Renal cortex interstitium (tissue), 15 donors: ENCODE measurements at places on chromosomes 6 and 20.

DNA sequence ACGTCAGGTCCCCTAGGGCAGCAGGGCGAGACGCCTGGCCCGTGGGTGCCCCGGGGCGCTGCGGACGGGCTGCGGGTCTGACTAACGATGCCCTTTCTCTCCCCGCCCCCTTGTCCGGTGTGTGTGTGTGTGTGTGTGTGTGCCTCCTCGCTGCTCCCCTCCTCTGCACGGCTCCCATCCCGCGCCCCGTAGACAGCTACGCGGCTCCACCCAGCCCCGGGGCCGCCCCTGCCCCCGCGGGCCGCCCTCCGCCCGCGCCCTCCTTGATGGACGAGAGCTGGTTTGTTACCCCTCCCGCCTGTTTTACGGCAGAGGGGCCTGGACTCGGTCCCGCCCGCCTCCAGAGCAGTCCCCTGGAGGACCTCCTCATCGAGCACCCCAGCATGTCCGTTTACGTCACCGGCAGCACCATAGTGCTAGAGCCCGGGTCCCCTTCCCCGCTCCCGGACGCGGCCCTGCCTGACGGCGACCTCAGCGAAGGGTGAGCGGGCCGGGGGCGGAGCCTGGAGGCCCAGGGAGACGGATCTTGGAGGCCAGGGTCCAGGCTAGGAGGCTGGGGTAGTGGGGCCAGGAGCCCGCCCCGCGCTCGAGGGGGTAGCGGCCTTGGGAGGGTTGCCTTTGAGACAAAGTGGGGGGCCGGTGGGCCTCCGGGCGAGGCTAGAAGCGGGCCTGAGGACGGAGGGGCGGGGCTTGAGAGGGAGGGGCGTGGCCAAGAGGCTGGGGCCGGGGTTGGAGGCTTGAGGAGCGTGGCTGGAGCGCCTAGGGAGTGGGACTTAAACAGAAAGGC, 5.1 kb downstream of the TP53INP2 start:
- peak; percentile 62 for DNase-seq

- DNase-seq, result peak; percentile 50
Measured at GRCh38 chr6:27176523-27177484, 70.7 kb upstream of the PRSS16 start.

DNA sequence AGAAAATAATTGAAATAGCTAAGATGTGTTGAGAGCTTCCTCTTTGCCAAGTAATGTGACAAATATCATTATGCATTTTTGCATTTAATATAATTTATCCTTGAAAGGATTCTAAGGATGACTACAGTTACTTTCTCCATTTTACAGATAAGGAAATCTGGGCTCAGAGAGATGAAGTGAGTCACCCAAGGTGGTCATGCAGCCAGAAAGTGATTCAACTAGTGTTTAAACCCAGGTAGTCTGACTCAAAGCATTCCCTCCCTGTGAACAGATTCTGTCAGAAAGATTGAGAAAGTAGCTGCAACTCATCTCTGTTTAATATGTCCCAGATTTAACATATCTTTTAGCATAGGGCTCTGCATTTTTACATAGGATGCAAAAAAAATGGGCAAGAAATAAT, 28.1 kb downstream of the NRSN1 start:
- no peak for DNase-seq

- DNase-seq, result no peak
Measured at GRCh38 chr6:65818576-65818975, 111.5 kb upstream of the EYS start.

DNA sequence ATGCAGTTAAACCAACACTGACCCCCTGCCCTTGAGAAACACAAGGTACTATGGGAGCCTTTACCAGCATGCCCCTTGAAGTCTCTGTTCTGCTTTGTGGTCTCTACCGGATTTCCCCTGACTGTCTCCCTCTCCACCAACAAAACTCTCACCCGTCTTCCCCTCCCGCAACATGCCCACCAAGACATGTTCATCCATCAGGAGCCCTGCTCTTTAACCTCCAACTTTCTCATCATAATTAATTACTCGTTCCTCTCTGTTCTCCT, 1.1 kb downstream of the ZNF165 start:
- no peak for DNase-seq

GRCh38 chr6:47129129-47129528, 87.0 kb upstream of the ADGRF1 start:
- no peak for DNase-seq

DNA sequence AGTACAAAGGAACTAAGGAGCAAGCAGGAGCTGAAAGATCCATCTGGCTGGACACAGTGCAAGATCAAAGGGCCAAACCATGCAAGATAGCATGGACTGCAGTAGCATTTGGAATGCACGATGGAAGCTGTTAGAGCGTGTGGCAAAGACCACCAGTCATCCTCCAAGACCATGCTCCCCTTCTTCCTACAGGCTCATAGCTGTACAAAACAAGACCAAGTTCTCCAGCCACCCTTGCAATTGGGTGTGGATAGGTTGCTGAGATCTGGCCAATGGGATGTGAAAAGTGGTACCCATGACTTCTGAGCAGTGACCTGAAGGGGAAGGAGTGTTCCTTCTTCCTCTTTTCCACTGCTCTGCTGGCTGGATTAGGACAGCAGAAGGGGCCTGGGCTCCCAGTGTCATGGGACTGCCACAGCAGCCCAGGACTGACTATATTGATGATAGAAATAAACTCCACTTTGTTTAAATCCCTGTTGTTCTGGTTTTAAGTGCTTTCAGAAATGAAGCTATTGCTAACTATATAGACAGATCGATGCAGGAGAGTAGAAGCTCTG, 64.9 kb downstream of the SLC22A23 start:
- no peak for DNase-seq

DNA sequence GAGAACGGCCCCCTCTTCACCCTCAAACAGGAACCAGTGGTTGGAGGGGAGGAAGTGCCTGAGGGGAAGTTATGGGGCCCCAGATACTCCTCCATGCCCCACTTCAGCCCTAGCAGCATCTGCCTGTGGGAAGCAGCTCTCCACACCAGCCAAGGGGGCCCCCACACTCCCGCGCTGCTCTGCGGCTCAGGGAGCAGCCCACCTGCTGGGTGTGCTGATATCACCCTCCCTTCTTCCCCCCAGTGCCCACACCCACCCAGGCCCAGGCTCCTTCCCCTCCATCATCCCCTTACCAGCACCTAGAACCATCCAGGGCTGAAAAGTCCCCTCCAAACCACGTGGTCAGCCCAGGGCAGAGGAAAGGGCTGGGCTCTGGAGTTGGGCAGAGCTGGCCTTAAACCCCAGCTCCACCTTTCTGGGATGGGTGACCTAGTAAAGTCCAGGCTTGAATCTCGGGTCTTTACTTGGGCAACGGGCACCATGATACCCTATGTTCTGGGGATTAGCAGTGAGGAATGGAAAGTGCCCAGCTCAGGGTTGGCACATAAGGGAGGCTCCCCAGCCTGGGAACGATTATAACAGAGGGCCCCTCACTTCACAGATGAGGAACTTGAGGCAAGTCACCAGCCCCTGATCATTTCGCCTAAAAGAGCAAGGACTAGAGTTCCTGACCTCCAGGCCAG, 663 bp downstream of the LST1 start:
- DNase-seq, result no peak

DNA sequence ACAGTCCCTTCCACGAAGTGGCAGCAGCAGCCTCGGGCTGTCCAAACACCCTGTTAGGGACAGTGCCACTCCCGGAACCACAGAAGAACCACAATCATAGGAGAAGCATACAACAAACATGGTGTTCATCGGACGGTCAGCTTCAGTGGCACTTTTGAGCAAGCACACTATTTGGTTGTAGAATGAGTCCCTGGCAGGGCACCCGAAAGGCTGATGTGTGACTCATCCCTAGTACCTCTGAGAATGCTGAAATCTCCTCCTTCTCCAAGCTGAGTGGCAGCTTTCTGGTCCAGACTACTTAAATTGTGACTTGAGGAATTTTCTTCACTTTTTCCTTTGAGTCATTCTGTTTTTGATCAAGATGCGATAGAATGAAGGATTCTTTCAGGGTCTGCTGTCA, 282.5 kb downstream of the ESR1 start:
- DNase-seq, result no peak

GRCh38 chr6:8941577-8941976, 506.2 kb upstream of the SLC35B3 start:
- no peak for DNase-seq

DNA sequence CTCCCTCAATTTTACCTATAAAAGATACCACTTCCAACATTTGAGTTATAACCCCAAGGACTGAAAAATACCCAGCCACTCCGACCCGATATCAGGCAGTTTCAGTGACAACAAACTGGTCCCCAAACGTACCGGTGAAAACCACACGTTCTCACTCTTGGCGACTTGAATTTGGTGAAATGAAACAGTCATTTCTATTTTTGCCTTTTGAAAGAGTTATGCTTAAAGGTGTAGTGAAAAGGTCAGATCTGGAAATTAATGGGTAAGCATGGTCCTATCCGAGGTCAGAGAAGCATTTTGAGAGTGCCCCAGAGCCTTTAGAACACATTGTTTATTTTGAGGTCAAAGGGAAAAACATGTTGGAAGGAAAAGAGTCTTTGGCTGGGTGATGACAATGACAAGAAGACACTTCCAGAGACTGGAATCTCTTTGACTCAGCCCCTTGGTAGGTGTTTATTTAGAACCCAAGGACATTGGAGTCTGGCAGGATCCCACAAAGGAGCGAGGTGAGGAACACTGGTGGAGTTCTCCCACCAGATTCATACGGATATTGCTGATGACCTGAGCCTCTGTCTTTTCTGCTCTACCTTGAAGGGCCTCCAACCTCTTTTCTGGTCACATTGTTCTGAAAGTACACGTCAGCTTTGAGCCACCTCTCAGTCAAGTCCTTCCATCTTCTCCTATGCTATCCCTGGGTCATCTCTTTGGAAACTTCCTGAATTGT, 235.0 kb downstream of the GMPR start:
- no peak for DNase-seq

- DNase-seq, result no peak
Measured at GRCh38 chr20:47350181-47350550, 6.3 kb downstream of the ZMYND8 start.

- no peak for DNase-seq
Measured at GRCh38 chr6:157486572-157486971, 105.6 kb downstream of the ZDHHC14 start.

- no peak for DNase-seq
Measured at GRCh38 chr6:74177506-74177905, 481.5 kb downstream of the CD109 start.

- DNase-seq, result no peak
Measured at GRCh38 chr20:39395478-39396291, 433.5 kb downstream of the DHX35 start.

DNA sequence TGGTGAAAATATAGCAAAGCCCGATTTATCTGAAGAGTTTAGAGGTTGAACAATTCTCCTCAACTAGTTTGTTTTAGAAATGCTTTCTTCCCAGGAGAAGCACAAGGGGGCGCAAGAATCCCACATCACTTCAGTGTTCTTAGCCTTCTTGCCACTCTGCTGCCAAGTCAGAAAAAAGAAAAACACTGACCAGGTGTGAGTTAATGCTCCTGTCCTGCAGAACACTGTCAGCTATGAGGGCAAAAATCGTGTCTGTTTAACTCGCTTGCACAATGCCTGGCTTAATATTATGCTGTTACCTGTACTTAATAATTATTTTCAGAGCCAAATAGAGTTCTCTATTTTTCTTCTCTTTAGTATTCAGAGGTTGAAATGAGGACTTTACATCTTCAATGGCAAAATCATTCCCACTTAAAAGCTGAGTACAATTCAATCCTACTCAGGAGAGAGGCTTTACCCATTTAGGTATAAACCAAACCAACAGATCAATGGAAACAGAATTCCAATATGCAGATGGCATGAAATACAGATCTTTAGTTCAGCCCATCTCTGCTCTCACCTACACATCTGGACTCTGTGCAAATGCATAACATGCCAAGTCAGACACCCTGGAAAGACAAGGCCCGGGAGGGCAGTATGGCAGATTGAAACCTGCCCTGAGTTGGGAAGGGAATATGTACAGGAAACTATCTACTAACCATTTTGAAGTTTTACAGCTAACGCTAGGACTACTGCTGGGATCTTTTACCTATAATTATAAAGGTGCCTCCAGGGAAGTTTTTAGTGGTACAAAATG, 71.4 kb upstream of the TULP1 start:
- peak; percentile 70 for DNase-seq

- no peak for DNase-seq
Measured at GRCh38 chr6:137223370-137224131, 4.4 kb upstream of the IFNGR1 start.

DNA sequence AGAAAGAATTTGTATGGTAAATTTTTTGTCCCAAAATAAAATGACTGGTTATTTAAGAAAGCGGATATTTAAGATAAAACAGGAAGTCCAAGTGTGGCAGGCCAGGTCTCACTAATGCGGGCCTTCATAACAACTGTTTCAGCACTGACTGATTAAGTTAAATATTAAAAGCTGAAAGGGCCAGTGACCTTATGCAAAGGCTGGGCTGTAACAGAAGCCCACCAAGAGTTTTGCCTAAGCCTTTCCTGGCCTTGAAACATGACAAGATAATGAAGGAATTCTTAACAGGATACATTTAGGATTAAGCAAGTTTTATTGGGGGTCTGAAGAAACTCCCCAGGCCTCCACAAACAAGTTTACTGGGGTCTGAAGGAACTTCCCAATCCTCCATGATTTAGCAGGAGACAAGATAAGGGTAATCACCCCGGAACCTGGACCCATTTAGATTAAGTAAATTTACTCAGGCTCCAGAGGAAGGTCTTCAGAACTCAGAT, 36.3 kb downstream of the ZNF133 start:
- no peak for DNase-seq

DNA sequence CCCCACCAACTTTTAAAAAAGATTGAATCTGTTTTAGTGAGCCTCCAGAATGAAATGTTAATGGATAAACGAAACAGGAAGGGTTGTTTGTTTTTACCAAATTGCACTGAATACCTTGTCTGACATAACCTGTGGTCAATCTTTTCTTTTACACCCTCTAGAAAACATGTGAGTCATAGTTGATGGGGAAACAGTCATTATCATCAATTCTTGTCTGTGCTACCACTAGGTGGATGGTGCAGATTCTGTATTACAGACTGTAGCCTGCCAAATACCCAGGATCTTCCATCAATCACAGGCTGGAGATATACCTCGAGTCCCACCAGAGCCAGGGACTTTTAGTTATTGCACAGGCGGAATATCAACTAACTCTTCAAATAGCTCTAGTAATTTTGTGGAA, 29.5 kb upstream of the PKIB start:
- DNase-seq, result no peak

- DNase-seq, result no peak
Measured at GRCh38 chr20:32674362-32674789, 635 bp upstream of the C20orf203 start.
